ENCODE measurements at places on chromosomes 11 and 22.
A peak's percentile ranks its signal among the peaks of the same experiment; 100 is the strongest.

- DNase-seq = peak; percentile 14
Observed at GRCh38 chr11:60905551-60906113, 753 bp downstream of the PRPF19 start.

GRCh38 chr11:128522055-128522942 is 65.1 kb downstream of the ETS1 start:
- DNase-seq = peak; percentile 99

DNA sequence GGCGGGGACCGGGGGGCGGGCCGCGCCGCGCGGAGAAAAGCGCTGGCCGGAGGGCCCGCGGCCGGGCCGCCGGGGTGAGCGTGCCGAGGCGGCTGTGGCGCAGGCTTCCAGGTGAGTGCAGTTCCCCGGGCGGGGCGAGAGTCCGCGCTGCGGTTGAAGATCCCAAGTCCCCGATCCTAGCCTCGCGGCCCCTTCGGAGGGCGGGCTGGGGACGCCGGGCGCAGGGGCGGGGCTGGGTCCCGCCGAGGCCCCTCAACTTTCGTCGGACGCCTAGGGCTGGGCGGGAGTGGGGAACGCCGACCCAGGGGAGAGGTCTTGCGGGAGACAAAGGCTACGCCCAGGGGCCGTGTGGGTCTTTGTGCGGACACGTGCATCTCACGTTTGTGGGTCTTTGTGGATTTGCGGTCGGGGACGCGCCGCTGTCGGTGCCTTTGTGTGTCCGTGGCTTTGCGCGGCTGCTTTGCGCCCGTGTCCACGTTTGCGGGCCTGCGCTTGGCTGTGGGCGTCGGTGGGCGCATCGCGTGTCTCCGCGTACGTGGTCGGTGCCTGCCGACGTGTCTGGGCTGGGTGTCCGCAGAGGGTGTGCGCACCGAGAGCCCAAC is at the start of gene TSKU:
TSS of gene TSKU (plus strand) at position 63 of the 602 bp plus-strand sequence. CDS start 12,261 bp downstream, outside the sequence.
- no peak for DNase-seq

DNA sequence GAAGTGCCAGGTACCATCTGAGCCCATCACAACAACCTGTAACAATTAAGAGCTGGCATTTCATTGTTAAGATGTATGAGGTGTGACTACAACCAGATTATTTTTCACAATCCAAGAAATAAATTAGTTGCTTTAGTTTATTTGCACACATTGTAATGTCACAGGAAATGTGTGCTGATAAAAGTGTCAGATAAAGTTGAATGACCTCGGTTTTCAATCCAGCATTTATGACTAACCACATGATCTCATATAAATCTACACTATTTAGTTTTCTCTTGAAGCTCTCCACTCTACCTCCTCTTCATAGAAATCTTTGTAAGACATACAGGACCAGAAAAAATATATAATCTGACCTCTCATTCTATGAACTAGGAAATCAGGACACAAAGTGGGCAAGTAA is 166.2 kb downstream of the PGR start:
- no peak for DNase-seq

DNA sequence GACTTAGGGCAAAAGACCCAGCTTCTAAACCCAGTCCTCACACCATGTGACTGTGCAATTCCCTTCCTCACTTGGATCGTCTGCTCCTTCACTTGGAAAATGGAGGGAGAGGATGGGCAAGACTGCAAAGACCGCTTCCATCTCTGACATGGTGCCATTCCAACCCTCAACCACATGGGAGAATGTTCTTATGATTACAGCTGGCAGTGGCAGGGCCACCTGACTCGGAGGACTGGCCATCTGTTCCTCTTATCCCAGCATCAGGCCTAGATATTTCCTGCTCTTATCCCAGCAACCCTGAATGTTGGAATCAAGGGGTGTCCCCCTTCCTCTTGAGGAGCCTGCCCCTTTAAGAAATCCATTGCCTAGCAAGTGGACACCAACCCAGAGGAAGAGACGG is 15.4 kb downstream of the DSCAML1 start:
- DNase-seq = no peak

DNA sequence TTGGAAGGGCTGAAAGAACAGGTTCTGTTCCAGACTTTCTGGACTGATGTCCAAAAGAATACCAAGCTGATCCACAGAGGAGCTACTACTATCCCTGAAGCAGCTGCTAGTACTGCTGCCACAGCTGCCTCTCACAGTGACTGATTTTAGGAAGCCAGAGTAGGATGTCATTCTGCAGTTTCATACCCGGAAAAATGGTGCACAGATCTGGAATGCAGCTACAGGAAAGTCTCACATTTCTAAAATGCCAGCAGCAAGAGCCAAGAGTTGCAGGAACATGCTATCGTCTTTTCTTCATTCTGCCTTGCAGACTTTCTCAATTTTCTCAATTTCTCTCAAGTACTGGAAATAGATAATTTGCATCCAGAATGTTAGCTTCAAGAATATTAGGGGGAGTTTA is 19.4 kb upstream of the CCDC179 start:
- peak; percentile 4 for DNase-seq

- no peak for DNase-seq
Observed at GRCh38 chr11:65645710-65646109, 7.8 kb downstream of the SIPA1 start.

DNA sequence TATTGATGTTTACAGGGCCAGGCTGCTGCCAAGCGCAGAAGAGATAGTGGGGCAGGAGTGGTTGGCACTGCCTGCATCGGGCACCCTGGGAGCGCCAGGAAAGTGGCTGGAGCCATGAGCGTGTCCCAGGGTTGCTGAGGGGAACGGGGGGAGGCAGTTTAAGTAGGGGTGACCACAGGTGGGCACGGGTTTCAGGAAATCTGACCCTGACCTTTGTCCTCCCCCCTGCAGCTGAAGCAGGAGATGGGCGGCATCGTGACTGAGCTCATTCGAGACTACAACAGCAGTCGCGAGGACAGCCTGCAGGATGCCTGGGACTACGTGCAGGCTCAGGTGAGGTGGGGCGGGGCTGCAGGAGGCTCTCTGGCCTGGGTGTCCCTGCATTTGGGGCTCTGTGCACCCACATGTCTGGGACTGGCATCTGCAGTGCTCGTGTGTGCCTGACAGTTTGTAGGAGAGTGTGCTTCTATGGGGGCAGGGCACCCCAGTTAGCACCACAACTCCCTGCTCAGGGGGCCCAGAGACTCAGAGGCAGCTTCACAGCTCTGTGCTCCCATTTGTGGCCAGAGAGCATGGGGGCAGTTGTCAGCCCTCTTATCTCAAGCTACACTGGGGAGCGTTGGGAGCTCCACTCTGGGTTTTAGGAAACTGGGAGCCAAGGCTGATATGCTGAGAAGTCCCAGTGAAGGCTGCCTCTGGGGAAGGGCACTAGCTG is 49.7 kb downstream of the CD82 start:
- no peak for DNase-seq

GRCh38 chr11:102552020-102552419 is 21.5 kb upstream of the MMP7 start:
- DNase-seq = no peak

GRCh38 chr11:101913656-101914055 is 1.2 kb upstream of the CEP126 start:
- DNase-seq = no peak

DNA sequence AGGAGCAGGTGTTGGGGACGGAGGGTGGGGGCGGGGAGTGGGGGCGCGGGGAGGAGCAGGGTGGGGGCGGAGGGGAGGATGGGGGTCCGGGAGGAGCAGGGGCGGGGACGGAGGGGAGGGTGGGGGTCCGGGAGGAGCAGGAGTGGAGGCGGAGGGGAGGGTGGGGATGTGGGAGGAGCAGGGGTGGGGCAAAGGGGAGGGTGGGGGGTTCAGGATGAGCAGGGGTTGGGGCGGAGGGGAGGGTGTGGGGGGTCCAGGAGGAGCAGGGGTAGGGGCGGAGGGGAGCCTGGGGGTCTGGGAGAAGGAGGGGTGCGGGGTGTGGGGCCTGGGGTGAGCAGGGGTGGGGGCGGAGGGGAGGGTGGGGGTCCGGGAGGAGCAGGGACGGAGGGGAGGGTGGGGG is 17.1 kb downstream of the CRELD2 start:
- no peak for DNase-seq

GRCh38 chr22:34390400-34390799 is 470.1 kb upstream of the LARGE1 start:
- DNase-seq = no peak

DNA sequence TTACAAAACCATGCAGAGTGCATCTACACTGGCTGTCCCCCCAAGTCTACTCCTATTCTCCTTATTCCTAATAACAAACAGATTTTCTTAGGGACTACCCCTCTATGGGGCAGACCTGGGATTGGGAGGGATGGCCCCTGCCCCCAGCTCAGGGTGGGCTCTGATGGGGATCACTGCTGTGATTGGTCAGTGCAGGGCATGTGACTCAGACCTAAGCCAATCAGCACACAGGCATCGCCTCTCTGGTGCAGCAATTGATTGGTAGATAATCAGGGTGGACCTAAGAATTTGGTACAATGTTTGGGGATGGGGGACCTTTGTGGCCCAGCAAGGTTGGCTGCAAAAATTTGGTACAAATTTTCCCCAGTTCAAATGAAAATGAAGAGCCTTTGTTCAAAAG is 57.2 kb upstream of the SHANK2 start:
- no peak for DNase-seq

DNA sequence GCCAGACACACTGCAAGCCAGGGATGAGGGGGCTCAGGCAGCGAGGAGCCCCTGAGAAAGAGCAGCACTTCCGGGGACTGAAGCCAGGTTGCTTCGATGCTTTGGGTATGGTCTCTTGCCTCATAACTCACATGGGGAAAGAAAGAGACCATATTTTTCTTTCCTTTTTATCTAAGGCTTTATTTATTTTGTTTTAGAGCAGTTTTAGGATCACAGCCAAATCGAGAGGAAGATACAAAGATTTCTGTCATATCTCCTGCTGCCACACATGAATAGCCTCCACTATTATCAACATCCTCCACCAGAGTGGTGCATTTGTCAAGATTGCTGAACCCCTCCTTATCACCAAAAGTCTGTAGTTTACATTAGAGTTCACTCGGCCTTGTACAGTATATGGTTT is 24.3 kb upstream of the ADSL start:
- no peak for DNase-seq

GRCh38 chr11:9739123-9739900 is 75.4 kb downstream of the SWAP70 start:
- no peak for DNase-seq

- no peak for DNase-seq
Observed at GRCh38 chr11:75496305-75496752, 29.4 kb downstream of the GDPD5 start.

GRCh38 chr11:113277907-113278306 is 36.5 kb upstream of the TTC12 start:
- no peak for DNase-seq

- no peak for DNase-seq
Observed at GRCh38 chr11:4641501-4641900, 2.3 kb upstream of the OR51E1 start.

DNA sequence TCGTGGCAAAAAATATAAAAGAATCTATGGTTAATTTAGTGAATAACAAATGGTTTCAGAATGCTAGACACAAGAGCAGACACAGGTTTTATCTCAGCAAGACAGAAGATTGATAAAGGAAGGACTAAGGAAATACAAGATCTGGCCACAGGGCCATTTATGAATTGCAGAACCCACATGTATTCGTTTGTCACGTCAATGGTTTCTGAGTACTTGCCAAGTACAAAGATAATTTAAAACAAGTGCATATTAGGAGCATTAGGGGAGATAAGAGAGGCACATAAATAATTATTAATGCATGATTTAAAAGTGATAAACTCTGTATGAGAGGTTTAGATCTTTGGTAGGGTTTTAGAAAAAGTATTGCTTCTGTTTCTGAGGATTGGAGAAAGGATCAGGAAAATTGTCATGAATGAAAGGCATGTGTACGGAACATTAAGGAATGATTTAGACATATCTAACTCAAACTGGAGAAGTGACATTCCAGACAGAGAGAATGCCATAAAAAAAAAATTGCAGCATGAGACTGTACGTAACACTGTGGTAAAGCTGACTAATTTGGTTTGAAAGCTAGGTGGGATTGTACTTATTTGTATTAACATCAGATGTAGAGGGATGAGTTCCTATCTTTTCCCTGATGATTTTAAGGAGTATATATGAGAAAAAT is 727.1 kb downstream of the NELL1 start:
- no peak for DNase-seq

DNA sequence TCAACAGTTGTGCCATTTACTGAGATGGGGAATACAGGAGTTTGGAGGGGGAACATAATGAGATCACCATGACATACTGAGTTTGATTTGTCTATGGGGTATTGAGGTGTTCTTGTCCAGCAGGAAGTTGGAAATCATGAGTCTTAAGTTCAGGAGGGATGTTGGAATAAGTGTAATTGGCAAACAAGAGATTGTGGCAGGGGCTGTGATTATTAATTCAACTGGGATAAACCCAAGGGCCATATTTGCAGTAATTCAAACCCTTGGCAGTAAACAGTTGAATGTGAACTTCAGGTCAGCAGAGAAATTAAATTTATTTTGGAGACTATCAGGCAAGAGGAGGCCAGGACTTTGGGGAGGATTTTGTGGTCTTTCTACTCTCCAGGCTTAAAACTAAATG is 33.4 kb downstream of the ADM start:
- DNase-seq = no peak

- no peak for DNase-seq
Observed at GRCh38 chr11:35994421-35994820, 50.6 kb downstream of the LDLRAD3 start.

DNA sequence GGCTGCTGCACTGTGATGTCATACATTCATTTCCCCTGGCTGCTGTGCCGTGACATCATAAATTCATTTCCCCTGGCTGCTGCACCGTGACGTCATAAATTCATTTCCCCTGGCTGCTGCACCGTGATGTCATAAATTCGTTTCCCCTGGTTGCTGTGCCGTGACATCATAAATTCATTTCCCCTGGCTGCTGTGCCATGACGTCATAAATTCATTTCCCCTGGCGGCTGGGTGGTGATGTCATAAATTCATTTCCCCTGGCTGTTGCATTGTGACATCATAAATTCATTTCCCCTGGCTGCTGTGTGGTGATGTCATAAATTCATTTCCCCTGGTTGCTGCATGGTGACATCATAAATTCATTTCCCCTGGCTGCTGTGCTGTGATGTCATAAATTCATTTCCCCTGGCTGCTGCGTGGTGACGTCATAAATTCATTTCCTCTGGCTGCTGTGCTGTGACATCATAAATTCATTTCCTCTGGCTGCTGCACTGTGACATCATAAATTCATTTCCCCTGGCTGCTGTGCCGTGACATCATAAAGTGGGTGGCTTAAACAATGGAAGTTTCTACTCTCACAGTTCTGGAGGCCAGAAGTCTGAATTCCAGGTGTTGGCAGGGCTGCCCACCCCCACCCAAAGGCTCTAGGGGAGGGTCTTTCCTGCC is 301.1 kb downstream of the SHANK2 start:
- no peak for DNase-seq

GRCh38 chr11:12693094-12693478 is 18.9 kb downstream of the TEAD1 start:
- no peak for DNase-seq

Measured in skeletal muscle cell (primary cell).